Stimulated activated CD4-positive, alpha-beta T cell treated with anti-CD3 and anti-CD28 coated beads, Interleukin-1b, Interleukin-23, amount 100 ng/mL, for 24 hours (primary cell): ENCODE measurements at places on chromosomes 3 and 15.

GRCh38 chr3:159584421-159584820 is 404.2 kb upstream of the IL12A start:
- no peak for DNase-seq

DNA sequence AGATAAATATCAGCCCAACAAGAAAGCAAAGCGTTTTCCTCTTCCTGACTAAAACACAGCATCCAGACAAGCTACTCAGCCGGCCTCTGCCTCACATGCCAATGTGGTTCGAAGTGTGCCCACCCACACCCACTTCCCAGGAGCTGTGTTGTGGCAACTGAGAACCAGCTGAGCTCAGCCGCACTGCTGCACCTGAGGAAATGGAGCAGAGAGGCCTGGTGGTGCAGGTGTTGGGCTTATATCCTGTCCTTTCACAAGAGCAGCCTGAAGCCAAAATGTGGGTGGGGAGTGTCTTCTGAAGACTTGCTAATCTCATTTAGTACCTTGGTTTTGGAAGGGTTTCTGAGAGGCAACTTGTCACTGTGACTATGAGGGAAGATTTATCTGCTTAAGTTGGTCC is 23.0 kb upstream of the RETNLB start:
- no peak for DNase-seq

GRCh38 chr15:49573421-49573820 is 47.2 kb downstream of the FAM227B start:
- DNase-seq: no peak

DNA sequence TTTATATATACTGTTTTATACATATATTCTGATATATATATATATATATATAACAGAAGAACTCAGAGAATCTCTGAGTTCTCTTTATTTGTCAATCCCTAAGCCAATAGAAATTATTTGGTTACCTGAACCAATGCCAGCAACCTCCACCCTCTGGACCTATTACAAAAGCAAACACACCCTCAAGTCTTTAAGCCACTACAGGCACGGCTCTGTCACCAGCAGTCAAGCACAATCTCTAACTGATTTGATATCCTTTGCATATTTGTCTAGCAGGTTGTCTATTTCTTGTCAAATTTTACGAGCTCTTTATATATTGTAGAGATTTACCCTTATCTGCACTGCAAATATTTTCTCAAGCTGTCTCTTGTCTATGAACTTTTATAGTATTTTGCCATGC is 66.6 kb upstream of the TOPAZ1 start:
- no peak for DNase-seq

DNA sequence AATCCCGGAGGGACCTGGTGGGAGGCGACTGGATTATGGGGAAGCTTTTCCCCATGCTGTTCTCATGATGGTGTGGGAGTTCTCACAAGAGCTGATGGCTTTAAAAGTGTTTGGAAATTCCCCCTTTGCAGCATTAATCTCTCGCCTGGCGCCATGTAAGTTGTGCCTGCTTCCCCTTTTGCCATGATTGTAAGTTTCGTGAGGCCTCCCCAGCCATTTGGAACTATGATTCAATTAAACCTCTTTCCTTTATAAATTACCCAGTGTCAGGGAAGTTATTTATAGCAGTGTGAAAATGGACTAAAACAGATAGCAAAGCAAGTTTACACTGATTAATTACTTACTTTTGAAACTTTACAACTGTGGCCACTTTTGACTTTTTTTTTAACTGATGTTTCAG is 10.6 kb upstream of the U2SURP start:
- no peak for DNase-seq

- DNase-seq: no peak
Measured at GRCh38 chr3:177818712-177819240, 621.5 kb upstream of the TBL1XR1 start.

DNA sequence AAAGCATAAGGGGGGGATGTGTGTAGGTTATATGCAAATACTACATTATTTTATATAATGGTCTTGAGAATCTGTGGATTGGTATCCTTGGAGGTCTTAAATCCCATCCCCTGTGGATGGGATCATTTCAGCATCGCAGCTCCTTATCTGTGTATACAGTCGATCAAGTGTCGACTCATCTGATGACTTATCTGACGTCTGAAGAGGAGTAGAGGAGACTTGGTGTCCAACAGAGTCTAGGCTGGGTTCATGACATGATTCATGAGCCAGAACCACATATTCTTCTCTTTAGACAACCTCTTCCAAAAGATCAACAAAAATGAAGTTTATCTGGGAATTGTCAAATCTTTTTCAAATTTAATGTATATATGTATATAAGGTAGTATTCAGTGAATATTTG is 220.7 kb downstream of the NR2F2 start:
- no peak for DNase-seq

DNA sequence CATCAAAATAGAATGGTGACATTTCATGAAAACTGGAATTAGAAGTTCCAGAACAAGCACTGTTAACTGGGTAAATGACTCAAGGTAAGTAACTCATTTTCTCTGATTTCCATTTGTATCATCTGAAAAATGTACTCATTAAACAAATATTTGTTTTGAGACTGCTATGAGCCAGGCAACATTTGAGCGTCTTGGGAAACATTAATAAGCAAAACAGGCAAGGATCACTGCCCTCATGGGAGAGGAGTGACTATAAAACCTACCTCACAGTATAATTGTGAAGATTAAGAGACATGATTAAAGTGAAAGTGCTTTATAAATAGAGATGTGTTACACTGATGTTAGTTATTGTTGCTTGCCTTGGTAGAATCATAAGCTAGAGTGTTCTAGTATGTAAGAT is 711.8 kb upstream of the UBE2E2 start:
- DNase-seq: no peak

- DNase-seq: no peak
Measured at GRCh38 chr3:140794507-140794906, 116.6 kb downstream of the TRIM42 start.
